ENCODE measurements at places on chromosomes 6 and 20.

- no peak for DNase-seq
These were observed 24.3 kb upstream of the NHSL1 start for GRCh38 chr6:138523347-138524210.

GRCh38 chr6:149969635-149970034 is 5.9 kb downstream of the ULBP1 start:
- DNase-seq = no peak

- DNase-seq = no peak
These were observed 137.3 kb downstream of the FOXC1 start for GRCh38 chr6:1747003-1747402.

- DNase-seq = no peak
These were observed 54.0 kb downstream of the PSMG4 start for GRCh38 chr6:3312604-3313231.

GRCh38 chr20:59259946-59260345 is 40.5 kb upstream of the EDN3 start:
- DNase-seq = no peak

DNA sequence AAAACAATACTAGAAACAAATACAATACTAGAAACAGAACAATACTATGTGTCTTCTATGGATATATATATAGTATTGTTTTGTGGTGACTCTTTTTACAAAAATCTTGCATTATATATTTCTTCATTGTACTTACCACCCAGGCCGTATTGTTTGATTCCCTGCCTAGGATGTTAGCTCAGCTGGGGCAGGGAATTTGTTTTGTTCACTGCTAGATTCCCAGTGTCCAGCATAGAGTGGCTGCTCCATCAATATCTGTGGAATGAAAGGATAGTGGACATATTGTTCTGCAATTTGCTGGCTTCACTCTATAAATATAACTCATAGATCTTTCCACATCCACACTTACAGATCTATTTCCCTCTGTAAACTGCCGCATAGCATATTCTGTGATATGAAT is 21.5 kb upstream of the PREX1 start:
- DNase-seq = no peak

- DNase-seq = no peak
These were observed 118.6 kb upstream of the CCDC28A start for GRCh38 chr6:138654715-138655634.

GRCh38 chr20:56826705-56827665 is 197.9 kb downstream of the TFAP2C start:
- no peak for DNase-seq

DNA sequence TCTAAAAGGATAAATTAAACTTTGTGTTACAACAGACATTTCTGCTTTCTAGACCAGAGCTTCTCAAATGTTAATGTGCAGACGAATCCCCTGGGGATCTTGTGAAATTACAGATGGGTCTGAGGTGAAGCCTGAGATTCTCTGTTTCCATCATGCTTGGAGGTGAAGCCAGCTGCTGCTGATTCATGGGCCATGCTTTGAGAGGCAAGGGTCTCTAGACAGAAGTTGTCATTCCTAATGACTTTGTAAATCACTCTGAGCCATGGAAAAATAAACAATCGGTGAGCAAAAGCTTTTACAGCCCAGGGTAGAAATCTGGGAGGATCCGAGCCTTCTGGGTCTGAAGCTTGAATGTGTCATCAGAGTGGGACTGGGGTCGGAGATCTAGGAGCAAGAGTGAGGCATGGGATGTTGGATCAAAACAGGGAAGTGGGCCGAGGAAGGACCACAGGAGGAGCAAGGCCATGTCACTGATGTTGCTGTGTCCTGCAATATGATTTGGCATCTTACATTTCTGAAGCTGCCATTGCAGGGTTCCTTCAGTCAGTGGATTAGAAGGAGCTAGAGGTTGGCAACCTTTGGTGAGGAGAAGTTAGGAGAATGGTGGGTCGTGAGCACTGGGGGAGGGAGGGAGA is 77.3 kb downstream of the TRMT11 start:
- DNase-seq = no peak

- DNase-seq = no peak
These were observed 378.9 kb downstream of the PREX1 start for GRCh38 chr20:48448666-48449600.

- no peak for DNase-seq
These were observed 376.6 kb upstream of the TSHZ2 start for GRCh38 chr20:52595518-52595917.
